GM23338 (cell line): ENCODE measurements at places on chromosomes 5 and 9. TPM values are rescaled to one million over a fixed set of nuclear protein-coding genes. Genes with fewer than 3 reads are reported as not detected.

DNA sequence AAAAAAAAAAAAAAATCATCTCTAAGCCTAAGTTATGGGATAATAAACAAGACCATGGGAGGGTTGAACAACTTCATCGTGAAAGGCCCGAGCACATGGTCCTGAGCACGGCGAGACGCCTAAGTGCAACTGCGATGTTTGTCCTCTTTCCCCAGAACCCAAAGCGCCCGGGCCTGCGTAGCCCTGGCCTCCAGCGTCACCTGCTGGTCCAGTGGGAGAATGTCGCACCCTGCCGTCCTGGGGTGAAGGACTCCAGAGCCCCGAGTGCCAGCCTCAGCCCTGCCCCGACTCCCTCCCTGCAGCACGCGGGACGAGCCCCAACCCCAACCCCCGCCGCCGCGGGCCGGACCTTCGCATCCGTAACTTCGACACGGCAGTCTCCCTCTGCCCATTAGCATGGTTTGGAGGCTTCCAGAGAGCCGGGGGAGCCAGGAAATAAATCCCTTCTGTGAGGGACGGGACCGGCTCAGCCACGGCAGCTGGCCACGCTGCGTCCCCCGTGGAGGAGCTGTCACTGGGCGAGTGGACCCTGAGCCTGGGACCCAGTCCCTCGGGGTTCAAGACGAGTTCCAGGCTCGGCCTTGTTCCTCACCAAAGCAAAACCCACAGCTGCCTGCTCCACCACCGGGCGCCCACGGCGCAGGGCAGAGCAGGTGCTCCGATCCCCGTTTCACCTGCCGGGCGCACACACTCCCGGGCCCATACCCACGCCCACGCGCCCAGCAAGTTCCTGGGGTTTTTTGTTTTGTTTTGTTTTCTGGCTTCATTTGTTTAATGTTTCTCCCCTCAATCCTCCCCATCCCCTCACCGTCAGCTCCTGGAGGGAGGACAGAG is 132.5 kb upstream of the HAND1 start:
- peak; percentile 97 for DNase-seq

NTNG2 gene
- polyA plus RNA-seq, result 0.42 and 0.99 TPM in 2 replicates

DNA sequence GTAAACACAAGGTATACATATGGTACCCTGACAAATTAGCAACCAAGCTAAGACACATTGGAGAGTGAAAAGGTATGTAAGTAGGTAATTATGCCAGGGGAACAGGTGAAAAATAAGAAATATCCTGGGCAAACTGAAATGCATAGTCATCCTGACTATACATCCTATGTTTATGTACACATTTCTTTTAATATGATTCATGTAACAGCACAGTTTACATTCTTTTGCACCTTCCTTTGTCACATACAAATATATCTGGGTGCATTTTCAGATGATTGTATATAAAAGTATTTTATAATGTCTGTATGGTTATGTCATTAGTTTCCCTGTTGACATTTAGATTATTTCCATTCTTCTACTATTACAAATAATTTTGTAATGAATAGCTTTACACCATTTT is 1146.9 kb downstream of the EFNA5 start:
- no peak for DNase-seq

GRCh38 chr9:37840560-37841194 is 40.1 kb downstream of the DCAF10 start:
- no peak for DNase-seq

ACSL6 gene
- 0.76 and 1.1 TPM in 2 replicates for polyA plus RNA-seq

DNA sequence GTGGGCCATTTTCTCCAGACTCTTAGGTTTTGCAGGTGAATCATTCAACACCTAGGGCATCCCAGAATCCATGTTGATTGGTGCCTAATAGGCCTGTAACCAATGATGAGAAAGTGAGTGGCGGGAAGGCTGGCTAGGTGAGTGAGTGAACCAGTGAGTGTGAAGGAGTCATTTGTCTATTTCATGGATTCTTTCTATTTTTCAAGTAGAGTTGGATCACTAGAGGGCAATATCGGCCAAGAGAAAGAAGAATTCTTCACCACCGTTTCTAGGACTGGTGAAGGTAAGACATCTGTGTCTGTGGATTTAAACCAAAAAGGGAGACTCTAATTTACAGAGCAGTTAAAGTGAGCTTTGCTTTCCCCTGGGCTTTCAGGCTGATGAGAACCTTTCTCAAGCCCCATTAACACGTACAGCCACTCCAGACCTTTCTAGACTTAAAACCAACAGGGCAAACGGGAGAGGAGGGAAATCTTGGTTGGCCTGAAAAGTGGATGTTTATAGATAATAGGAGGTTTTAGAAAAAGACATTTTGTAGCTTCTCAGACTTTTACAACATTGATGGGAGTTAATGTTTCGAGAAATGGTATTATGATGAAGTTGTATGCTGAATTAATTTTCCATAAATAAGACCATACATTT is 114.3 kb upstream of the IL12B start:
- peak; percentile 66 for DNase-seq

GRCh38 chr5:76113103-76113502 is 29.9 kb downstream of the SV2C start:
- DNase-seq, result no peak
